ENCODE measurements at places on chromosomes 1 and 21.
A peak's percentile ranks its signal among the peaks of the same experiment; 100 is the strongest.

DNA sequence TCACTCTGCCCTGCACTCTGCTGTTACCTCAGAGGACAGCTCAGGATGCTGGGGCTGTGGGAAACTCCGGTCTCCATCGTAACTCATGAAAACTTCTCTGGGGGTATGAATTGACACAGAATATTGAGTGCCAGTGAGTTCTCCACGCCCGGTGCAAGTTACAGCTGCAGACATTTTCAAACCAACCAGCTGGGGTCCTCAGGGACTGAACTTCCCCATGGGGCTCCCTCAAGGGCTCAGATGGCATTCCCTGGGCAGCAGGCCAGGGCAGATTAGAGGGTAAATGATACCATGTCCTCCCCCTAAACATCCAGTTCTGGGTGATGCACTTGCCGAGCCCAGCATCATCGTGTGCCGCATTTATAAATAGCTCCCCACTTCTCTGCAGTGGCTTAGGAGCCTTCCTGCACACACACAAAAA lies 27.8 kb upstream of the CCSAP start:
- no peak for DNase-seq

GRCh38 chr1:202010180-202011015 lies at the start of gene ELF3:
ELF3 (plus strand) TSS chr1:202010587; CDS start chr1:202011137, 550 bp downstream.
- no peak for DNase-seq

DNA sequence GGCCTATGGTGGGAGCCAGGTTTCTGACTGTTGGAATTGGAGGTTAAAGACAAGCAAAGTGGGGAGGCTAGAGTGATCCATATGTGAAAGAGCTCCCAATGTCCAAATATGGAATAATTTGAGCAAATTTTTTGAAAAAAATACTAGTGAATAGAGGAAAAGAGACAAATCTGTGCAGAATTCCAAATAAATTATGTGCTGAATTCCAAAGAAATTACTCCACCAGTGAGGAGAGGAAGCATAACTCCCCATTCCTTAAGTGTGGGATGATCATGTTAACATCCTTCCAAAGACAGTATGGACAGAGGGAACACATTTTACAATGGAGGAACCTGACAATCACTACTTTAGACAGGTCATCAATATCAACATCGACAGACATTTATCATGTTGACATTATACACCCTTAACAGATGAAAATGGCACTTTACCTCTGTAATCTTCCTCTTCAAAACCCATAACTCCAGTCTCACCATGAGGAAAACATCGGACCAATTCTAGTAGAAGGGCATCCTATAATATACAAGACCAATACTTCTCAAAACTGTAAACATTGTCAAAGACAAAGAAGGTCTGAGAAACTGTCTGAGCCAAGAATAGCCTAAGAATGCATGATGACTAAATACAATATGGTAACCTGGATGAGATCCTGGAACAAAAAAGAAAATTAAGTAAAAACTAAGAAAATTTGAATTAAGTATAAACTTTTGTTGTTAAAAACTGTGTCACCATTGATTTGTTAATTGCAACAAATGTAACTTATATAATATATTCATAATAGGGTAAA lies 71.5 kb upstream of the RGS4 start:
- no peak for DNase-seq

DNA sequence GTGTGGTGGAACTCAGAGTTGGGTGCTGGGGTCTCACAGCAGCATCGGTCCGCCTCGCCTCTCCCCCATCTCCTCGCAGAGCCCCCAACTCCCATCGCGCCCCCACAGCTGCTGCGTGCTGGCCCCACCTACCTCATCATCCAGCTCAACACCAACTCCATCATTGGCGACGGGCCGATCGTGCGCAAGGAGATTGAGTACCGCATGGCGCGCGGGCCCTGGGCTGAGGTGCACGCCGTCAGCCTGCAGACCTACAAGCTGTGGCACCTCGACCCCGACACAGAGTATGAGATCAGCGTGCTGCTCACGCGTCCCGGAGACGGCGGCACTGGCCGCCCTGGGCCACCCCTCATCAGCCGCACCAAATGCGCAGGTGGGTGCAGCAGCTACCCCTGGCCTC lies 24.2 kb downstream of the PTPRU start:
- DNase-seq, result no peak

DNA sequence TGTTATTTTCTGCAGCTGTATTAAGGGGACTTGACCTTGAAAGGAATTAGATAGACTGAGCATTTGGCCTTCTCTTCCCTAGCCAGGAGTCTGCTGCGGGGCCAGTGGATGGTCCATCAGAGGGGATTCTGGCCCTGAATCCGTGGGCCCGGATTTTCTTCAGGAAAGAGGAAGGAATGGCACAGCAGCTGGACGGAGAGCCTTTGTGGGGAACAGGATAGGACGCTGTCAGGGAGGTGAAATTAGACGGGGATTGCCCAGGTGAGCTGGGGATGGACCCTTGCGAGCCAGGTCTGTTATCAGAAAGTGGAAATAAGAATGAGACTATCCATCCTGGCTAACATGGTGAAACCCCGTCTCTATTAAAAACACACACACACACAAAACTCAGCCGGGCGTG lies 1.7 kb upstream of the C2CD2 start:
- no peak for DNase-seq

DNA sequence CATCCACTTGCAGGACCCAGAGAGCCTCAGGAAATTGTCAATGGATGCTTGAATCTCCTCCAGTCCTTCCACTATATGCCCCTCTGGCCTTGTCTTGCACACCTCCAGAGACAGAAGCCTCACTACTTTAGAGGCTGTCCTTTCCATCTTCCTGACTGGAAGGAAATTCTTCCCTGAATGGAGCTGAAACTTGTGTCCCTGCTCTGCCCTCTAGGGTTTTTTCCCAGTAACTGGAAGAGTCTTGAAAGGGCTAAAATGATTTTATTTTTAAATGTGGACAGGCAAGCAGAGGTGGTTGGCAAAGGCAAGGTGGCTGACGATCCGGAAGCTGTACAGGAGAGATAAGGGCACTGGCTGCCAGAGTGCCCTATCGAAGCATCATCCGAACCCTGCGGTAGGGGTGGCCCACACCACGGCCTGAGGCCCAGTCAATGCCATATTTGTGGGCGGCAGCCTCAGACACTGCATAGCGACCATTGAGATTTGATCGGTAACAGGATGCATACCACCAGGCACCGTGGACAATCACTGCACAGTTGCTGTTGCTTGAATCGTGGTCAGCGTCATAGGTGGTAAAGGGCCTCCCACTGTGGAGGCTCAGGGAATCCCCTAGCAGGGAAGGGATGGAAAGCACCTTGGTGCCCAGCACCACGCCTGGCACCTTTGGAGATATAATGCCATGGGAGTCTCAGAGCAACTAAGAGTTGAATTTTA lies 2.3 kb upstream of the MAP3K6 start:
- DNase-seq, result no peak

DNA sequence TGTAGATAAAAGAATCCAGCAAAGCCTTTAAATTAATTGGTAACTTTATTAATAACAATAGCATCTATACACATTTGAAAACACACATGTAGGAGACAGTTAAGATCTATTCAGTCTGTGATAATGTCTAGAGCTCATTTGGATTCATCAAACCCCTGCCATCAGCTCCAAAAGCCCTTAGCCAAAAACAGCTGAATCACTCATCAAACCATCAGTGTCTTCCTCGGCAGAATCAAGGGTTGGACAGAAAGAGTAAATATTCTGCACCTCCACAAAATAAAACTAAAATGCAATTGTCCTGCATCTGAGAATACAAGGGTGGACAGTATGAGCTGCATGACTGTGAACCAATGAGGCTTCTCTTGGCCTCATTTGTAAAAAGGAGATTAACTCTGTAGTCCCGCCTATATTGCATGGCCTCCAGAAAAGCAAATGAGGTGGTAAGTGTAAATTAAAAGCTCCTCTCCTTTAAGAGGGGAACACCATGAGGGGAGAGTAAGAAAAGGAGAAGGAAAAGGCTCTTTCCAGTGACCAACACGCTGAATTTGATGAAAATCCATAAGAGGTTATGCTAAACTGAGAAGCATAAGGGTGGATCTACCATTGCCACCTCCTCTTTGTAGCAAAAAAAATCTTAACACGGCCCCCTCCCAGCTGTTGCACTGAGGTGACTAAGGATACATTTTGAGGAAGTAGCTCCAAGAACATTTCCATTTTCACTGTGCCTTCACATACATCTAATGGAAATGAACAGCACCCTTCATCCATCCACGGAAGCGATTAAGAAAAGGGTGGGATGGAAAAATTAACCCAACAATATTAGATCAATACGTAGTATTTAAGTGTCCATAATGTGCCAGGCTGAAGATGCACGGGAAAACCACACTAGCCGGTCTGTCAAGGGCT lies 14.7 kb upstream of the BOLA1 start:
- no peak for DNase-seq

GRCh38 chr1:12124693-12125421 lies 41.9 kb upstream of the TNFRSF1B start:
- peak; percentile 66 for DNase-seq
